ENCODE measurements at places on chromosomes 11 and 22.

GRCh38 chr11:67090717-67091116, 28.3 kb upstream of the KDM2A start:
- no peak for DNase-seq

DNA sequence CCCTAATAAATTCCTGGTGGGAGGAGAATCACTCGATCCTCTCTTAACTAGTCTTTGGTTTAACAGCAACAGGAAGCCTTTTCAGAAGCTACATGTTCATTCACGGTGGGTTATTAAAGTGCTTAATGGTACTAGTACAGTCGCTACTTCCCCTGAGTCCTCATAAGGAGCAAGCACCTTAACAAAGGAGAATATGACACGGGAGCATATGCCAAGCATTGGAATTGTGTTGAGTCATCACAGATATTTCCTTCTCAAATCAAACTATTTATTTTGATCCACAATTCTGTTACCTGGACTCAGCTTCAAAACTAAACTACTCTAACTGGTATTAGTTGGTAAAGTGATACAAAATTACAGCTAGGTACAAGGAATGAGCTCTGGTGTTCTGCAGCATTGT, 177.5 kb upstream of the CTSC start:
- DNase-seq, result no peak

DNA sequence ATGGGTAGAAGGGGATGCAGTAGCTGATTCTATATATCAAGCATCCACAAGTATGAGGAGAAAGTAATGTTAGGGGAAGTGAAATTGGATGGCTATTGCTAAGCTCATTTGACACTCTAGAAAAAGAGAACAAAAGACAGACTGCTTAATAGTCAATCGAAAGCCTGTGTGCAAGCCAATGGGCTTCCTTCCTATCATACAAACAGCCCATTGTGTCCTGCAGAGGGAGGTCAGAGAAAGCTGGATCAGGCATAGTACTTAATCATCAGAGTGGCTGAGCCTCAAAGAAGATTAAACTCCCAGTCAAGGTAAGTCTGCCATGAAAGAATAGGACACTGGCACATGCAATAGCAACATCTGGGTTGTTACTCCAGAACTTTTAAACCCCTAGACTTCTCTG, 50.9 kb upstream of the PGR start:
- DNase-seq, result no peak

DNA sequence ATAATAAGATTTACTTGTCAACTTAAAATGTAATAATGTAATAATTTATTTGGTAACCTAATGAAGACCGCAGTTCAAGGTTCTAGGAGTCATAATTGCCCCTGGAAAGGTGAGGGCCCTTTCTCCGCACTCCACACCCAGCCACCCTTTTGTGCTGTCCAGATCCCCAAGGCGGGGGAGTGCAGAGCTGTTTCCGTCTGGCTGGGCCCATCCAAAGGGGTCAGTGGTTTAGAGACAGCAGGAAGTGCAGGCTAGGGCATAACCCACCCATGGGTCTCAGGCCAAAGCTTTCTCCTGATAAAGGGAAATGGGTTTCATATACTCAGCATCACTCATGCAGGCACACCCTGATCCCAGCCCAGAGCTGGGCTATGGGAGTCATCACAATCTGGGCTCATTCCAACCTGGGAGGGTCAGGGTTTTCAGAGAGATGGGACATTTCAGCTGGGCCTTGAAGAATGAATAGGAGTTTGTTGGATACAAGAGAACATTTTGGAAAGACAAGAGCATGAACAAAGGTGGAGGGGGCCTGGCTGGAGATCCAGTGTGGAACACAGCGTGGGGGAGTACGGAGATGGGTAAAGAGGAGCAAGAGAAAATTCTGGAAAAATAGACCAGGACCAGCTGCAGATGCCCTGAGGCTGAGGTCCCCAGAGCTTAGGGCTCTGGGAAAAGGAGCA, 432.2 kb downstream of the TBC1D22A start:
- no peak for DNase-seq

Measured in stimulated activated CD8-positive, alpha-beta memory T cell treated with anti-CD3 and anti-CD28 coated beads, Interleukin-4, amount 100 ng/mL, for 4 hours (primary cell).